ENCODE measurements at places on chromosomes 7 and 10.

GRCh38 chr7:5500777-5501350 lies 77.2 kb upstream of the TNRC18 start:
- DNase-seq = no peak

DNA sequence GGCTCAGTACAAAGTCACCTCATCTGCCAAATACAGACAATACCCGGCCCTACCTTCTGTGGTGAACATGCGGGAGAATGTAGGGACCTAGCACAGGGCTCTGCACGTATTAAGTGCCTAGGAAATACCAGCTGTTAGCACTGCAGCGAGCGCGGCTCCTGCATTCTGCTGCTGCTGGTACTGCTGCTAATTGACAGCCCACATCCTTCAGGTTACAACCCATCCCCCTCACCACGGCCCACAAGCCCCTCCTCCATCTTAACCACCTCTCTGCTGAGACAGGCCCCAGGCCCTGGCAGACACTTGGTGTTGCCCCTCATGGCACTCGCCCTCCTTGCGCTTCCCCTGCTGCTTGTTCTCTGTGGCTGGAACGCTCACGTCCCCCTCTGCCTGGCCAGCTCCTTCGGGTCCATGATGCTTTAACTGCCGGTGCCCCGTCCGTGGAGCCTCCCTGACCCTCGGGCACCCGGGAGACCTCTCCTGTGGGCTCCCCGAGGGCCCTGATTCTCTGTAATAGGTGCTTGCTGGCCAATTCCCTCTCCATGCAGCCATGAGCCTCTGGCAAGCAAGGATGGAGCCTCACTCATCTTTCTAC lies 53.3 kb upstream of the LOXL4 start:
- no peak for DNase-seq

GRCh38 chr7:92417913-92418312 lies 29.4 kb upstream of the GATAD1 start:
- DNase-seq = no peak

DNA sequence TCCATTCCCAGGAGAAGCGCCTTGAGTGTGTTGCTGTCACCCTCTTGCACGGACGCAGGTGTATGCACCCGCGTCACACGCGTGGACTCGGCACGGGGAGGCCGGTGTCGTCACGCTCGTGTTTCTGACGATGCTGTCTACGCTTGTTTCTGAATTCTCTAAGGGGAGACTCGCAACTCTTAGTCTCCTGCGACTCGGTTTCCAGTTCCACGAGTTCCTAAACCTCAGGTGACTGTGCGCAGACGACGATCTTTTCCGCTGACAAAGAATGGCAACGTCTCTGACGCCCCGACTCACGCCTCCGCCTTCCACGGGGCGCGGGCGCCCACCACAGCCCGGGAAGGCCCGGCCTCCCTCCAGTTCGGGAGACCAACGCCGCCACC lies 579 bp downstream of the IDI1 start:
- DNase-seq = no peak

DNA sequence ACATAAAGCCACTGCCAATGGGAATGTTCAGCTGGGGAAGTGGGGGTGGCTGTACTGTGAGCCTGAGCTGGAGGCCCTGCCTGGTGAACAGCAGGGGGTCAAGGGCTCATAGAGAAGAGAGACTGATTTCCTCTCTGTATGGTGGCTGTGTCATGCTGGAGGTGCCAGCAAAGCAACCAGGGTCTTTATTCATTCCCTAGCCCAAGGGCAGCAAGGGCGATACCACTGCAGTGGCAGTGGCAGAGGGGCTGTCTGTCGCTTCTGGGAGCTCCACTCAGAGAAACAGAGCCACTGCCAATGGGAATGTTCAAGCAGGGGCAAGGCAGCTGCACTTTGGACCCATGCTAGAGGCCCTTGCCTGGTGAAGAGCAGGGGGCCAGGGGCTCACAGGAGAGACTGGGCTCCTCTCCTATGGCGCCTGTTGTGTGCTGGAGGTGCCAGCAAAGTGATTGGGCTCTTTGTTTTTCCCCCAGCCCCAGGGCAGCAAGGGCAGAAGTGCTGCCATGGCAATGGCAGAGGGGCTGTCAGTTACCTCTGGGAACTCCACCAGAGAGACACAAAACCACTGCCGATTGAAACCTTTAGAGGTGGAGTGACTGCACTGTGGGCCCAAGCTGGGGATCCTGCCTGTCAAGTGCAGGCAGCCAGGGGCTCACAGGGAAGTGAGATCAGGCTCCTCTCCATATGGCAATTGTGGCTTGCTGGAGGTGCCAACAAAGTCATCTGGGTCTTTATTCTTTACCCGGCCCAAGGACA lies 545.1 kb downstream of the SH2D4B start:
- no peak for DNase-seq

DNA sequence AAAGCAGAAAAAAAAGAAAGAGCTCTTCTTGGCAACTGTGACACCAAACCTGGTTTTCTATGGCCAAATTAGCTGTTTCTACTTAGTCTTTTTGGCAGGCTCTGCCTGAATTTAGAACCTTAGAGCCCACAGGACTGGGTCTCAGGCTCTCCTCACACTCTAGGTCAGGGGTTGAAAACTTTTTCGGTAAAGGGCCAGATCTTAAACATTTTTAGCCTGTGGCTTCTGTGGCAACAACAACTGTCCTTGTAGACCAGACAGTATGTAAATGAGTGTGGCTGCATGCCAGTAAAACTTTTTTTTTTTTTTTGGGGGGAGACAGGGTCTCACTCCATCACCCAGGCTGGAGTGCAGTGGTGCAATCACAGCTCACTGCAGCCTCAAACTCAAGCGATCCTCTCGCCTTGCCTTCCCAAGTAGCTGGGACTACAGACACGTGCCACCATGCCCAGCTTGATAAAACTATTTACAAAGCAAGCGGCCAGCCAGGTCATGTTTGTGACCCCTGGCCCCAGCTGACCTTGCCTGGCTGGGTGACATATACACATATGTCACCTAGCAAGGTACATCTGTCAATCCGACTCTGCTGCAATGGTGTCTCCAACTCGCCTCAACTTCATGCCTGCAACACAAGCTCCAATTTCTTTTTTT lies 17.4 kb downstream of the KPNA7 start:
- DNase-seq = peak; percentile 15

- DNase-seq = no peak
Observed at GRCh38 chr7:156950381-156950858, 908 bp downstream of the NOM1 start.

DNA sequence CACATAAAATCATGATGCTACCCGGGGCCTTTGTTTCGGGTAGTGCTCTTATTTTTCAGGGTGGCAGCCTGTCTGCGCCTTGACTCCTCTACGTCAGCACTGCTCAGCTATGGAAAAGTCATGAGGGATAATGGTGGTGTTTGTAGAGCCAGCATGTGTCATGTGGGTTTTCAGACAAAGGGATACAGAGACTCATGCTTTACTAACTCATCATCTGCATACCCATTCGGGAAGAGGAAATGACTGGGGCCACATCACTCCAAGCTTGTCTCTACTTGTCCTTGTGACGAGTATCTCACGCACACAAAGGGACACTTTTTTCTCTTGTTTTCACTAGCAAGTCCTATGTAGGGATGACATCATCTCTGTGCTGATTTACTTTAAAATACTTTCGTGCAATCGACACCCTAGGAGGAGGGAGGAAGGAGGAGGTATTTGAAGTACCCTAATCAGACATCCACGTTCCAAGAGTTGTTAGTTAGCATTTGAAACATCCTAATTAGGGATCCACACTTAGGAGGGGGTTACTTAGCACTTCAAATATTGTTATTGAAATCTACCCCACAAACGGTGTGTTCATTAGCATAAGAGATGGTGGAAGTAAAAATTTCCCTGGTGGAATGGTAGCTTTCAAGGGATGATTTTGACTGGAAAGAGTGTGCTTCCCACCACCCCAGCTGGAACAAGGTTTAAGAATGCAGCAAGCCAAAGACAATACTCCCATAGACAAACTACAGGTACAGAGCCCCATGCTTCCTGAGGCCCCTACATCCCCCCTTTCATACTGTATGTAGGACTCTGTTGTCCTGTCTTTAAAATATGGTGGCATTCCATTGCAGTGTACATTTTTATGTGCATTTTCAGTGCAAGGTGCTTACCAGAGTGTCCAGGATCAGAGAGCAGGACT lies 52.0 kb downstream of the THNSL1 start:
- no peak for DNase-seq

DNA sequence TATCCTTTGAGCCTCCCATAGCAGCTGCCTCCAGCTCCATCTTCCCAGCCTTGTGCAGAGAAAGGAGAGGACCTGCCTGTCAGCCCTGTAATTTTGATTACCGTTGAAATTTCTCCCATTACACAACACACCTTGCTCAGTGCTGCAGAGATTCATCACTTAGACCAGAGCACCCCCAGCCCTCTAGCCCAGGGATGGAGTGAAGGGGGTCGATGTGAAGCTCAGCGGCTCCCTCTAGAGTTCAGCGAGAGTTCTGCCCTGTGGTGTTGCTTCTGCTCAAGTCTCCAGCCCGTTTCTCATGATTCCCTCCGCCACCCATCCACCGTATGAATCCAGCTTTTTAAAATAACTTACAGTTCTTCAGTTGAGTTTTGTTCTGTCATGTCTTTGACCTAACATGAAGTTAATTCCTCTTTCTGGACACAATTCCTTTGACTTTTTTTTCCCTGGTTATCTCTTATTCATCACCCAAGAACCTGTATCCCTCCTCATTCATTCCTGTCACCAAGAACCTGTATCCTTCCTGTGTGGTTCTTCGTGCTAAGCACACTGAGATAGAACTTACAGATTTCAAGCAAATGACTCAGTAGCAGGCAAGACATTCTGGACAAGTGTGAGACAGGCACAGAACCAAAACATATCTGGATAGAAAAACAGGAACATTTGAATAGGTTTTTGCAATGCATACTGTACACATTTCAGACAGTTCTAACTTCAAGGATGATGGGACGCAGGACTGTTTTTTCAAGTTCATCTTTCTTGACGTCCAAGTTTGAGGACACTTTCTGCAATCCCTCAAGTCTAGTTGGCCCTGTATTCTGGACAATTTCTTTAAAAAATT lies 35.0 kb upstream of the ZNF32 start:
- no peak for DNase-seq

GRCh38 chr10:35378541-35379210 lies 42.4 kb downstream of the CCNY start:
- DNase-seq = no peak

- no peak for DNase-seq
Observed at GRCh38 chr10:110977662-110978061, 58.3 kb downstream of the SHOC2 start.

DNA sequence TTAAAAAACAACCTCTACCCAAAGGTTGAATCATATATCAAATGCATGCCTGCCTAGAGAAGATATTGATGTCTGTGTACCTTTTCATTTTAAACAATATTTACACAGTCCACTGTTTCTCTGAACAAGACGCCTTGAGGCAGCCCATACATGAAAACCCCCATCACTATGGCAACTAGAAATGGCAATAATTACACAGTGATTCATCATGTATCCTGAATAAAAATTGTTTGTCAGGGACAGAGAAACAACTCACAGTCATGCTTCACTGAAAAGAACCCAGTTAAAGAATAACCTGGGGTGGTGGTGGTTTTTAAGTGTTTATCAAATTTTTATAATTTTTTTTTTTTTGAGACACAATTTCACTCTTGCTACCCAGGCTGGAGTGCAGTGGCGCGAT lies 19.7 kb downstream of the DNAJC12 start:
- no peak for DNase-seq

DNA sequence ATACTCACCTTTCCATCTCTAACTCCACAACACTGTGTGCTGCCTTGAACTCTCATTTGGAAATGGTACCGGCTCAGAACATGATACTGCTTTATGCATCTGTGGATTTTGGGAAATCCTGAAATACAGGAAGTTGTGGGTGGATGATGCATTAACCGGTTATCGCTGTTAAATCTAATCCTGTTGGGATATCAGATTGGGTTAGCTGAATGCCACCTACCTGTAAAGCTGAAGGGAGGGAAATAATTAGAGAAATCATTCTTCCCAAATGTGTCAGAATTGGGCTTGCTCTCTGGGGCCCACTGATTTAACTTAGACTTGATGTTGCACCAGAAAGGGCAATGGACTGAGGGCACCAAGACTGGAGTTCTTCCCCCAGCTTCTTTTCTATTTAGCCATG lies 54.0 kb downstream of the CH25H start:
- no peak for DNase-seq

DNA sequence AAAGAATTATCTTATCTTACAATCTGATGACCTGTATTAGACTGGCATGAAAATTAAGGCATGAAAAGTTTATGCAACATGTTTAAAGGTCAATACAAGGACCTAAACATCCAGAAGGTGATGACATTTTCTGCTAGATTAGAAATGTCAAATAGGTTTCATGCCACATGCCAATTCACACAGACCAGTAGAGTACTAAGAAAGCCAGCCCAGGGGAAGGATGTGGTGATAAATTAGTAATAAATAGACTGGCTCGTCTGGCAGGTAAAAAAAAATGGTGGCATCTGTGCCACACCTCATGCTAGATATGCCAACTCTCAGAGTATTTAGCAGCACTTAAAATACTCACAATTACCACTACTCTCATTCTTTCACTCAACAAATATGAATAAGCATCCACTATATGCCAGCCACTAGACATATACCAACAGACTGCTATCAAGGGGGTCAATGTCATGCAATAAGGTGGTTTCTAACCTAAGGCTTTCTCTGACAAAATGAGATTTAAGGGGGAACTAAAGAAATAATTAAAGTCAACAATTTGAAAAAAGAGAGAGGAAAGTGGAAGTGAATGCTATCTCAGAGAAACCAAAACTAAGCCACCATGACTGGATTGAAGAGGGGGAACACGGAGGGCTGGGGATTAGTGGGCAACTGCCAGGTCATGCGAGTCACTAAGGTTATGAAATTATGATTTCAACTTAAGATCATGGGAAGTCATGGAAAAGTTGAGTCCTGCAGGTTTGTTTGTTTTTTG lies 83.5 kb downstream of the SGMS1 start:
- DNase-seq = no peak

GRCh38 chr7:8214244-8214824 lies 47.6 kb downstream of the ICA1 start:
- DNase-seq = no peak

DNA sequence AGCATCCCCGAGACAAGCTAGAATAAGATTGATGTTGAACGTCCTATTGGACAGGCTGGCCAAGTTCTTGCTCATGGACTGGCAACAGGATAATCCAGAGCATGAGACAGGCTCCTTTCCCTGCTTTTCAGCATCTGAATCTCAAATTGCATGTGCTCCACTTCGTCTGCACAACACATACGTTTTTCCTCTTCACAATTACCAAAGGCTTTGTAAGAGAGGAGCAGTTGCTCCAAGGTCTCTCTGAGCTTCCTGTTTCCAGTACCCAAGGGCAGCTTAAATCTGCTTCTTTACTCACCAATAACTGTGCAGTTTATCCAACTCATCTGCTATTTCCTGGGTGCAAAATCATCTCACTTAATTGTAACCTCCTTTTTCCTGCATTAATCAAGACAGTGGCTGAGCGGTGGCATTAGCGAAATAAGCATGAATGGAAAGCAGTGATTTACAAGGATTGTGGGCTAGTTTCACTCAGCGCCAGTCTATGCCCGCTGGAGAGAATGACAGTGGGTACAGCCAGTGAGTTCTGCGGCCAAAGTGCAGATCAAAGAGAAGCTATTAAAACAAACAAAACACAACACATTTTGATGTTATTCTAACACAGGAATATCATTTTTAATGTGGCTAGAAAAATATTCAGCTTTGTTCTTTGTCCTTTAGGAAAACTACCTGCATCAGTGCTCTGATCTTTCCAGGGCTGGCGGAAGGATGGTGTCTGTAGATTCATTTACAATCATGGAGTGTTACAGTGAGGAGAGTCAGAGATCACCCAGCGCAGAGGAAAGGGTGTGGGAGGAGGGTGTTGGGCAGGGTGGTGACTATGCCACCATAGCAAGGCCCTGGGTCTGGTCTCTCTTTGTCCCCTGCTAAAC lies 79.8 kb downstream of the CHN2 start:
- DNase-seq = no peak
